ENCODE measurements at places on chromosomes 7 and 10. TPM values are rescaled to one million over a fixed set of nuclear protein-coding genes. Genes with fewer than 3 reads are reported as not detected.

The ACSM6 gene
- 4.3 TPM for total RNA-seq

The PCGF5 gene
- 28.4 TPM for total RNA-seq

The RRP12 gene
- 30.9 TPM for total RNA-seq

The SRPK2 gene
- total RNA-seq: 41.0 TPM

The ZFAND4 gene
- total RNA-seq: 27.8 TPM

The NPTX2 gene
- total RNA-seq: 16.0 TPM

The SPDYE16 gene
- 0.15 TPM for total RNA-seq

The TRIL gene
- total RNA-seq: 0.91 TPM

The TRIM73 gene
- 1.6 TPM for total RNA-seq

The ADIRF gene
- total RNA-seq: 83.3 TPM

The NODAL gene
- not detected for total RNA-seq

The CALML3 gene
- 43.4 TPM for total RNA-seq

The C10orf95 gene
- 11.2 TPM for total RNA-seq

The CCDC186 gene
- total RNA-seq: 24.4 TPM

The LIPF gene
- total RNA-seq: not detected

The AMPH gene
- total RNA-seq: 0.47 TPM

The UBE2H gene
- 121 TPM for total RNA-seq

Measured in lower leg skin (tissue), 4 donors.